Sciatic nerve (tissue), 2 donors: ENCODE measurements at places on chromosomes 11 and 22.
A peak's percentile ranks its signal among the peaks of the same experiment; 100 is the strongest.

DNA sequence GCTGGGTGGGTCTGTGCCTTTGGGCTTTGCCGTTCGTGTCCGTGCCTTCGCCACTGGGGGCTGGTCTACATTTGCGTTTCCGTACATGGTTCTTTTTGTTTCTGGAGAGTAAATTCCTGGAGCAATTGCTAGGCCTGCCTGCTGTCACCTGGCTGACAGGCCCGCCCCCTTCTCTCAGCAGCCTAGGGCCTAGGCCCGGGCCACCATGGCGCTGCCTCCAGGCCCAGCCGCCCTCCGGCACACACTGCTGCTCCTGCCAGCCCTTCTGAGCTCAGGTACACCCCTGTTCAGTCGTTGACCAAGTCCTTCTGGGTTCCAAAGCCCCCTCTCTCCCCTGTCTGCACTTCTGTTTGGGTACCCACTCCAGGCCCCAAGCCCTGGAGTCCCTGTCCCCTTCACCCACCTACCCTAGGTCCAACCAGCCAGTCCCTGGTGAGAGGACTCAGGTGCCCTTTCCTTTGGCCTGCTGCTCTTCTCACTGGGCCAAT, 649 bp downstream of the TMEM25 start:
- DNase-seq, result no peak

DNA sequence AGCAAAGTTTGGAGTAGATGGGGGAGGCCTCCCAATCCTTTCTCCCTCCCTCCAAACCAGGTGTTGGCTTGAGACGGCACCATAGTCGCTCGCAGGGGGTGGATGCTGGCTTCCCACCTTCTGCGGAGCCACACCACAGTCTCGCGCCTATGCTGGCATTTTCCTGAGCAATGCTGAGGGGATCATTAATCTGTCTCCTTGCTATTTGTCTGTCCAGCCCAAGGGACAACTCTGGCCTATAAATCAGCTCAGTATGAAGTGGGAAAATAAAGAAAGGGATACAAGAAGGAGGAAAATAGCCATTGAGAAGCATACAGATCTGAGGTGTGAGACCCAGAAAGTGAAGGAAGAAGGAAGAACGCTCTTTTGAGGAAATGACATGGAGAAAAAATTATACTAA, 53.5 kb upstream of the CADM1 start:
- no peak for DNase-seq

DNA sequence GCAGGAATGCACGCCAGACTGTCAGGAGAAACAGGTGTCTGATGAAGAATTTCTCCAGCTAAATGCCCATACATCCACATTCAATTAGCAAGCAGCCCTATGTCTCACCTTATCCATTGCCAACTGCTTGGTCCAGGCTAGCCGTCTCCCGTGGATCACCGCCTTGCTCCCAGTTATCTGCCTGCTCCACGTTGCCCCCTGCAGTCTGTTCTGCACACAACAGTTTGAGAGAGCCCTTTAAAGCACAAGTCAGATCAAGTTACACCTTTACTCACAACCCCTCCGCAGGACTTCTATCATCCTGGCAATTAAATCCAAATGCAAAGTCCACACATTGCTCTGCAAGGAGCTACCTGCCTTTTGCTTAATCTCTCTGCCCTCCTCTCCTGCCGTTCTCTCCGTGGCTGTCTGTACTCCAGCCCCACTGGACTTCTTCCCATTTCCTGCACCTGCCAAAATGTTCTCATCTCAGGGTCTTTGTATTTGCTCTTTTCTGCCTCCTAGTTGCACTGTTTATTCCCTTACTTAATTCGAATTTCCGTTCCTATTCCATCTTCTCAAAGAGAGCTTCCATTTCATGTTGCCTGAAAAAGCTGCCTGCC, 185.3 kb upstream of the LARGE1 start:
- peak; percentile 73 for DNase-seq

GRCh38 chr11:119673759-119674336, 55.2 kb downstream of the NECTIN1 start:
- no peak for DNase-seq

- no peak for DNase-seq
Observed at GRCh38 chr22:32868946-32869345, 67.4 kb downstream of the TIMP3 start.

- no peak for DNase-seq
Observed at GRCh38 chr11:116643521-116643920, 129.3 kb downstream of the BUD13 start.

DNA sequence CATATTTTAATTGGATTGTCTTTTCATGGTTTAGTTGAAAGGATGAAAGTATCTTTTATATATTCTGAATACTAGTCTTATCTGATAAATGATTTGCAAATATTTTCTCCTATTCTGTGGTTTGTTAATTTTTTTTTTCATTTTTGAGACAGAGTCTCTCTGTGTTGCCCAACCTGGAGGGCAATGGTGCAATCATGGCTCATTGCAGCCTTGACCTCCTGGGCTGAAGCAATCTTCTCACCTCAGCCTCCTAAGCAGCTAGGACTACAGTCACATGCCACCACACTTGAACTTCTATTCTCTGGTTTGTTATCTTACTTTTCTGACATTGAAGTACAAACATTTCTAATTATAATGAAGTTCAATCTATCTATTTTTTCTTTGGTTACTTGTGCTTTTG, 30.0 kb upstream of the FAR1 start:
- no peak for DNase-seq

DNA sequence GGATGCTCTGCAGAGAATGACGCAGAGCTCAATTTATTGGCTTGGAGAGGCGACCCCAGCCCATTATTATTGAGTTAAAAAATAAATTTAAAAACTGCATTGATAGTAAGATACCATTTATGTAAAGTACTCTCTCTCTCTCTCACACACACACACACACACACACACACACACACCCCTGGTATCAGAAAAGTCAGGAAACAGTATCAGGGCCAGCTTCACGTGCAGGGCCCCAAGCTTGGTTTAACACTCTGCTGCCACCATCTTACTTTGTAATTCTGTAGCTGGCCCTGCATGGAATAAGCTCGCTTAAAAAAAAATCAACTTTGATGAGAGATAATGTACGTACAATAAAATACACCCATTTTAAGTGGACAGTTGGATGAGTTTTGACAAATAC, 59.8 kb upstream of the CD5 start:
- no peak for DNase-seq
